Stimulated activated CD4-positive, alpha-beta T cell treated with anti-CD3 and anti-CD28 coated beads, TNF-alpha, amount 100 ng/mL, for 48 hours (primary cell): ENCODE measurements at places on chromosomes 6 and 20.
A peak's percentile ranks its signal among the peaks of the same experiment; 100 is the strongest.

DNA sequence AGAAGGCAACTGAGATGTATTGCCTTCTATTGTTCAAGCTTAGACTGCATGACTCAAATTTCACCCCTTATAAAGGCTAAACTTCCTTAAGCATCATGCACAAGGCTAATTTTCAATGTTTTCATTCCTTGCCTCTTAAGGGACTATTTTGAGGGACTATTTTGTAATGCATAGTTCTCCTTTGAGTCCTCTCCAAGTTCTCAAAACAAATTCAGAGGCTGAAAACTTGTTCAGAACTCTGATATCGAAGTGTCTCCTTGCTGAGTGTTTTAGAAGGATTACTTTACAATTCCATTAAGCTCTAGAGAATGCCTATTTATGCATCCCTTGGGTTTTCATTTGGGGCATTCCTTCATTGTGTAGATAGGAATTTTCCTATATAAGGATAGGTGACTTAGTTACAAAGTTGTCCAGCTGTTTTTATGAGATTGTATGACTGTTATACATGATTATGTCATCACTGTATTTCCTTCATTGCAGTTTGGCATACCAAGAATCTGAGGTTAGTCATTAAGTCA lies 41.7 kb downstream of the COL19A1 start:
- no peak for DNase-seq

DNA sequence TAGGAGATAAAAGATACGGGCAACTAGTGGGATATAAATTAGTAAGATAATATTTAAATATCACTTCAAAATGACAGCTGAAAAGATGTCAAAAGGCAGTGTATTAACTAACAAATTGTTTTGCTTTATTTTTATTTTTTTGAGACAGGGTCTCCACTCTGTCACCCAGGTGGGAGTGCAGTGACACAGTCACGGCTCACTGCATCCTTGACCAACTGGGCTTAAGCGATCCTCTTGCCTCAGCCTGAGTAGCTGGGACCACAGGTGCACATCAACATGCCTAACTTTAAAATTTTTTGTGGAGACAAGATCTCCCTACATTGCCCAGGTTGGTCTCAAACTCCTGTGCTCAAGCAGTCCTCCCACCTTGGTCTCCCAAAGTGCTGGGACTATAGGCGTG lies 5.9 kb downstream of the ZNF292 start:
- no peak for DNase-seq

DNA sequence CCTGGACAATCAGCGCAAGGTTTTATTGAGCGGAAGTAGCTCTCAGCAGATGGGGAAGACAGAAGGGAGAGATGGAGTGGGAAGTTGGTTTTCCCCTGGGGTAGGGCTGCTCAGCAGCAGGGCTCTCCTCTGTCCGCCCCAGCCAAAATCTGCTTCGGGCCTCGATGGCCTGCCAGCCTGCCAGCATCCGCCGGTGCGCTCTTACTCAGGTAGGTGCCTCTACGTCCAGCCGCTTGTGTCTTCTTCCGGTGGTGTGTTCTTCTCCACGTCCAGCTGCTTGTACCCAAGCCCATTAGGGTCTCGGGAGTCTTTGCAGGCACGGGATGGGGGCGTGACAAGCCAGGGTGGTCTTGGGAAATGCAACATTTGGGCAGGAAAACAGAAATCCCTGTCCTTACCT lies 1340.0 kb upstream of the MAP3K7 start:
- no peak for DNase-seq

DNA sequence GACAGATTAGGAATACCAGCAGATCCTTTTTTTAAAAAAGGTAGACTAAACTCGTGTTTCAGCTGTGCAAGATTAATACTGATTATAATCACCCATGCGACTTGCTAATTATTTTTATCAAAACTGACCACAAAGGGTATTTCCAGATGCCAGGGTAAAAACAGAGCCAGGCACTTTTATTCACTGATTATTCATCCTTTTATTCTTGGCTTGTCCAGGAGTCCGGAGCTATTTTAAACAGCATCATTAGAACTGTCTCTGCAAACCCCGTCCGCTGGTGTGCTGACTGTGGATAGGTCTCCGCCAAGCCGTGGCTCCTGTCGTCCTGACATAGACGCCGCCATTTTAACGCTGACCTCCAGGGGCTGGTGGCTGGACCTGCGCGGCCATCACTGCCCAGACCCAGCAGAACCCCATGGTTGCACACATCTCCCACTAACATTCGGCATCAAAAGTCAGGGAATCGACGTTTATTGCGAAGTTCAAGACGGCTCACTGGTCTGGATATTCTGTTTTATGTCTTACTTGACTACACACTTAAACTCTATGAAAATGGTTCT lies 364.8 kb downstream of the THBS2 start:
- DNase-seq = no peak

DNA sequence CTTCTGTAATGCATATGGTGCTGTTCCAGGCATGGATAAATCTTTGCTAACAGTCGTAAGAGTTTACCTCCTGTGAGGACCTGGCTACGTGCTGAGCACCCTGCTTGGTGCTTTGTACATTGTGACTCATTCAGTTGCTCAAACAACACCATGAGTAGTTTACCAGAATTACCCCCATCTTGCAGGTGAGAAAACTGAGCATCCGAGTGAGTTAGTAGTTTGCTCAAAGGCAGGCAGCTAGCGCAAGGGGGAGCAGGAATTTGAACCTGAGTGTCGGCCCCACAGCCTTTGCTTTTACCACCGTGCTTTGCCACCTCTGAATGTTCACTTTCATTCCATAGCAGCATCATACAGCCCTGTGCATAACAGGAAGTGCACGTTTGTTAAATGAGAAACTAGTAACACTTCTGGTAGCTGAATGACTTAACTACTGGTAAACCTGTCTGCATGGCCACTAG lies 121.9 kb downstream of the MTHFD1L start:
- peak; percentile 36 for DNase-seq

DNA sequence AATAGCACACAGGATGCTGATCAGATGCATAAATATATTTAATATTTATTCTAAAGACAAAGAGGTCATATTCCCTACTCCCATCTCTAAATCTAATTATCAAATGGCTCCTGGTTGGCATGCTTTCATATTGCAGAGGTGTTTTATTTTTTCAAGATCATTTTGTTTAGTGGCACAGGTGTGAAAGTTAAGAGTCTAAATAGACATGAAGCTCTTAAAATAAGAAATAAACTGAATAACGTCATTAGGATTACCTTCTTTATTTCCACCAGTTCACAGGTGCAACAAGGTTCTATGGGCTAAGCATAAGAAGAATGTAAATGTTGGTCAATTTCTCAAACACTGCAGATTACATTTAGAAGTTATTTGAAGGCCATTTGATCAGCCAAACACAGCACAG lies 7.1 kb upstream of the CYP24A1 start:
- DNase-seq = no peak

GRCh38 chr6:39553860-39554802 lies 171.1 kb downstream of the KIF6 start:
- no peak for DNase-seq

GRCh38 chr6:169961772-169962561 lies 210.5 kb downstream of the ERMARD start:
- DNase-seq = no peak

- no peak for DNase-seq
These were observed 194.5 kb upstream of the CDYL start for GRCh38 chr6:4581468-4582385.

DNA sequence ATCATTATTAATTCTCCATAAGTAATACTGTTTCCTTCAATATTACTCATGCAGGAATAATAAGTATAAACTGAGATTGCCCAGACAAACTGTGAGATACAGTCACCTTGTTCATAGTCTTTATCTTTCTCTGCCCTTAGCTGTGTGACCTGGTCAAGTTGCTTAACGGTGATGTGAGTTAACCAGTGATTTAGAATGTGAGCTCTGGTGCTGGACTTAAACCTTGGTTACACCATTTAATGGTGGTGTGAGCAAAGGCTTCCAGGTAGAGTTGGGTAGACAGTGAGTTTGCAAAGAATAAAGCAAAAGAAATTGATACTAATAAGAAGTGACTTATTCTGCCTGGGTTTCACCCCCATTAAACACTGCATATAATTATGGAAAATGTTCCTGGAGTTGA lies 86.2 kb upstream of the DEFB112 start:
- no peak for DNase-seq

GRCh38 chr6:163570579-163571231 lies 156.2 kb downstream of the QKI start:
- DNase-seq = no peak

- no peak for DNase-seq
These were observed 92.4 kb upstream of the TMEM170B start for GRCh38 chr6:11445146-11445545.

- DNase-seq = no peak
These were observed 348.9 kb upstream of the AGPAT4 start for GRCh38 chr6:161622779-161623178.

DNA sequence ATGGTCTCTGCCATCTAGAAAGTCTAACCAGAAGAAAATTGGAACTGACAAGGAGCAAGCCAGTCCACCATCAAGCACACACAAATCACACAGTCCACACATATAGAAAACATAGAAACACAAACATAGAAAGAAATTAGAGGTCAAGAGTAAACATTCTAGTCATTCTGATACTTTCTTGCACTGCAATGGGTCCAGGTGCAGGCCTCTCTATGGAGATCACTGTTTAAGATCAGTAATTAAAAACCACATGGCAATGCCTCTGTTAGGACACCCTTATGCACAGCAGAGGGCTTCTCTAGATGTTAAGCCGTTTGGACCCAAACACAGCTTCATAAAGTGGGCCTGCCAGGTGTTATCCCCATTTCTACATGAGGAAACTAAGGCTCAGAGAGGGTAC lies 42.8 kb upstream of the SLC22A23 start:
- DNase-seq = no peak

GRCh38 chr20:16714242-16714641 lies 15.6 kb upstream of the SNRPB2 start:
- DNase-seq = no peak

DNA sequence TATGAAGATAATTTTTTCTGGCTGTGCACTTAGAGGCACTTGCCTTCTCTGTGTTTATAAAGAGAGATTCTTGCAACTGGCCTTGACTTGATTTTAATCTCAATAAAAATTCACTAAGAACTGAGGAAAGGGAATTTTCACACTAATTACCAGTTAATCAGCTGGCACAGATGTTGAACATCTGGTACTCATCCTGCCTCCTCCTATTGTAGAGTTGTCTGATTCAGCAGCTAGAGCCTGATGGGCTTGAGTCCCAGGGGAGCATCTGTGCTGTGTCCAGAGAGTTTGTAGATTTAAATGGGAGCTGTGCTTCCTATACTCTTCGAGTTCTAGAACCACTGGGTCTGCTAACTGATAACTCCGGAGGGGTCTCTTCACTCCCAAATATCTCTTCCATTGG lies 284.4 kb upstream of the RNF24 start:
- no peak for DNase-seq

DNA sequence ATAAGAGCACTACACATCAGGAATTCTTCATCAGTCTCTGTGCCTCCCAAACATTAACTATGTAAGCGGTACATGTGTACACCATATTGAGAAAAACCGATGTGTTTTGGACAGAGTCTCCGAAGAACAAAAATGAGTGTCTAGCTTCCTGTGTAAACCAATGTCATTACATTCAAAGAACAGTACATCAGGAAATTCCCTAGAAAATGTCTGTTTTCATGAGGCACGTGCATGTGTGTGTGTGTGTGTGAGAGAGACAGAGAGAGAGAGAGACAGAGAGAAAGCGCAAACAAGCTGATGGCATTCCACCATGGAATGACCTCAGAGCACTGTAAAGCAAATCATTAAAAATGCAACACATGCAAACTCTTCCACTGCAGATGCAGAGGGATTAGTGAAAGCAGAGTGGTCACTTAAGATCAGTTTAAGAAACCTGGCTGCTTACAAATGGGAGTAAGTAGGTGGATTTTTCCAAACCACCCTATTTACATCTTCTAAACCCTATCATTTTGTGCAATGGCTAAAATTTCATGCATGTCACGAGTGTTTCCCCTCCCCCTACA lies 133.9 kb downstream of the HIVEP2 start:
- no peak for DNase-seq
